ENCODE measurements at places on chromosomes 3 and 15. TPM values are rescaled to one million over a fixed set of nuclear protein-coding genes. Genes with fewer than 3 reads are reported as not detected.

Gene CASR
- not detected for polyA plus RNA-seq

Gene IGSF10
- polyA plus RNA-seq, result 5.5 TPM

Gene GNAT1
- not detected for polyA plus RNA-seq

Gene PLXND1
- polyA plus RNA-seq, result 110 TPM

Gene EPHB3
- 33.9 TPM for polyA plus RNA-seq
